ENCODE measurements at places on chromosomes 4 and X.

GRCh38 chr4:120940547-120940946, 18.0 kb upstream of the PRDM5 start:
- no peak for DNase-seq

DNA sequence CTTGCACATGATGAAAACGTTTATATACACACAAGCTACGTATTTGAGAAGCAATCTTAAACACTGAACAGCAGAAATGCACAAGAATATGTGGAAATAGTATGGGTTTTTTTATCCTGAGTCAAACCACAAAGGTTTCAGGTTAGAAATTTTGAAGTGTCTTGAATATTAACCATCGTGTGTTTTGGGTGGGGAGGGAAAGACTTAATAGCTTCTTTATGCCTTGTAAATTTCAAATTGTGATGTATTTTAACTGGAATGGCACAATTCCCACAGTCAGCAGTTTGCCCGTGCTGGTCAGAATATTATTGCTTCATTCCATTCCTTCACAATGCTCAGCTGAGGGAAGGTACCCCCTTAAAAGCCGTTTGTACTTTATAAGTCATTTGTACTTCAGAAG, 67.4 kb upstream of the WDR1 start:
- no peak for DNase-seq

GRCh38 chrX:9953396-9953795, 13.8 kb upstream of the CLDN34 start:
- no peak for DNase-seq

- peak; percentile 15 for DNase-seq
These were observed 233.2 kb downstream of the EPHA5 start for GRCh38 chr4:65437102-65437501.

GRCh38 chrX:44178274-44179053, 165.0 kb downstream of the EFHC2 start:
- no peak for DNase-seq

DNA sequence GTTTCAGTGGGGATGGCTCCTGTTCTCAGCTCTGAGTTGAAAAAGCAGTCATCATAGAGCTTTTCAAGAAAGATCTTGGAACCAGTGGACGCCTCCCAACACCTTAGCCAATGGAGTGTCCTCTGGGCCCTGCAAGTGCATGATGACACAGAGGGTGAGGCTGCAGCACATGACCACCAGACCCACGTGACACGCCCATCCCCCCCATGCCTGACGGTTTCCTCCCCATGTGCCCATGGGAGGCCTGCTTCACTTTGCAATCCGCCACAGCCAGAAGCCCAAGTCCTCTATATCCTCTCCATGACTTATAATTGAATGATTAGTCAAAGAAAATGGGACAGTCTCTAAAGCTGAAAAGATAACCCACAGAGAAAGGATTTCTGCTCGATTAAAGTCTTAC, 187.0 kb downstream of the AFAP1 start:
- no peak for DNase-seq

DNA sequence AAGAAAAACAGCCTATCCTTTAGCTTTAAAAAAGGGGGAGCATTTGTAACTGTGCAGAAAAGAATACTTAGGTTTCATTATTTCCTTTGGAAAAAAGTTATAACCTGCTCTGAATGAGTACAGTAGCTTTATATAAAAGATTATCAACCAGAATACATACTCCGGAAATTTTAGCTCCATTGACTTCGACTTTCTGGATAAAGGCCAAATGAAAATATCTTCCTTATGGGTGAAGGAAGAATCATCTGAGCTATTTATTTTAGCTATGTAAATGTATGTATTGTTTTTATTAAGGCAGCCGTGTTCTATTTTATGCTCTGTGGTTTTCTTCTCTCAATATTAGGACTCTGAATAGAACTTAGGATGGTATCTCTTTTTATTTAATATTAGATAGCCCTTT, 69.0 kb upstream of the ETNPPL start:
- no peak for DNase-seq

DNA sequence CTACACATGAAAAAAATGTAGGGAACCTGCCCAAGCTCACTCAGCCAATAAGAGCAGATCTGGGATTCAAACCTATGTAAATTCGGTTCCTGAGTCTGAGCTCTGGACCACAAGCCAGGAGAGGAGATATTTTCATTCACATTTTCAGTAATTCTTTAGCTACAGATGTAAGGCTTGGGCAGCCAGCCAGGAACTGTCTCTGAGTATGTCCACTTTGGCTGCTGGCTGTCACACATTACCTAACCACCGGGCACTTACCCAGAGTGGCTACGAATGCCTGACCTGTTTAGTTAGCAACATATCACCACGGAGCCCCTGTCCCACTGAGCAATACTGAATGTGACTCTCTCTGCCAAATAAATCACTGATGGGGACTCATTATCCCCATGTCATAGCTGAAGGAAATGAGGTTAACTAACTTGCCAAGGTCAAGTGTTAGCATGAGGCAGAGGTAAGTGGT, 15.3 kb downstream of the USP46 start:
- peak; percentile 57 for DNase-seq

- DNase-seq = peak; percentile 44
These were observed 49.9 kb downstream of the DOCK11 start for GRCh38 chrX:118545510-118545909.

- DNase-seq = peak; percentile 52
These were observed 67.7 kb downstream of the MID1IP1 start for GRCh38 chrX:38868941-38869401.

DNA sequence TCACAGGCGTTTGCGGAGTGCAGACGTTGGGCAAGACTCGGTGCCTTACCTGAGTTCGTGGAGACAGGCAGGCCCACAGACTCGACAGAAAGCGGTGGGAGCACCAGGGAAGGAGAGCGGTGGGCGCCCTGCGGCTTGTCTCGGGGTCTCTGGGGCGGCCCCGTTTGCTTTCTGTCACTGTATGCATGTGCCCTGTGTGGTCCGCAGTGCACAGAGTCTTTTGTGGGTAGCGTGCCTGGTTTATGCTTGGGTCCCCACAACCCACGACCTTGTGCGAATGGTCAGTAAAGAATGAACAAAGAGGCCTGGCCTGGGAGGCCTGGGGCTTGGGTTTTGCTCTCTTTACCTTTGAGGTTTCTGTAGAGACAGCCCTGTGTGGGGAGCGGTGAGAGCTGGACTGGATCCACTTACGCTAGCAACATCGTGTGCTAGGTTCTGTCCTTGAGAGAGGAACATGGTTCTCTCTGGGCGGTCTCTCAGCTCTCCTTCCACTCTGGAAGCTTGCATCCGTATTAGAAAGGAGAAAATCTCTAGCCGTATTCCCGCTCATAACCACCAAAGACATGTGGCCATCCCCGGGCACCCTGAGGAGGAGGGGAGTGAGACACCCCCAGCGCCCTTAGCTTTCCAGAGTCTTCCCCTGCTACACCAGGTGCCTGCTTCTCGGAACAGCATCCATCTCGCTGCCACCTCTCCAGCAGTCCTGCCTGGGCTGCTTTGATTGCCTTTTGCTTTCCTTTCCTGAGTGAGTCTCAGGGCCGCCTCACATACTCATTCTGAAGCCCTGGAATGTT, 1.2 kb downstream of the TADA2B start:
- DNase-seq = no peak

- DNase-seq = peak; percentile 81
These were observed 47.7 kb downstream of the EVC start for GRCh38 chr4:5758741-5759140.

DNA sequence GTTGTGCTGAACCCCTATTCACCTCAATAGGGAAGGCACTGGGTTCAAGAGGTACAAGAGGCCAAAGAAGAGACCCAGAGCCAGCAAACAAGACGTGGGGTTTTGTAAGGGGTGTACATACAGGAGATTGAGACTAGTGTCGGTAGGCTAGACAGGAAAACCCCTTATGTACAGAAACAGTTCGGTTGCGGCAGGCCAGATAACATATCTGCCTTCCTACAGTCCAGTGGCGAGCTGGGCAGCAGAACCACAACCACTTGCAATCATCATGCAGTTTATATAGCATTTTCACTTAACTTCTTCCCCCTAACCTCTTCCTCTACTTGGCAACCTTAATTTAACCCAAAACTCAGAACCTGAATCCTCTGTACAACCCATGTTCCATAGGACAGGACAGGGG, 422.2 kb downstream of the PDHA2 start:
- no peak for DNase-seq

DNA sequence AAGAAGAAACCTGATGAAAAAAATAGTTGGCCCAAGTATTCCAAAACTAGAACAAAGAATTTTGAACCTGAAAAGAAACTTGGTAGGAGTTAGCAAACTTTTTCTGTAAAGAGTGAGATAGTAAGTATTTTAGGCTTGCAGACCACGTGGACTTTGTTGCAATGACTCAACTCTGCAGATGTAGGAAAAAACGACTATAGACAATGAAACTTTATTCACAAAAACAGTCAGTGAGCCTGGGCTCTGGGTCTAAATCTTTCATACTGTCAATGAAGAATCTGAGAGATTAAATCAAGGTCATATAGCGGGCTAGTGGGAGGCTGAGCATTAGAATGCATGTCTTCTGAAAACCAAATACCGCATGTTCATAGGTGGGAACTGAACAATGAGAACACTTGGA, 23.0 kb downstream of the SH3D19 start:
- peak; percentile 94 for DNase-seq

GRCh38 chrX:150446995-150447394, 83.9 kb downstream of the MAMLD1 start:
- DNase-seq = peak; percentile 51

- peak; percentile 39 for DNase-seq
These were observed 51.1 kb downstream of the GPC4 start for GRCh38 chrX:133364196-133364595.

- no peak for DNase-seq
These were observed 134.0 kb upstream of the PDLIM3 start for GRCh38 chr4:185669288-185669687.

- no peak for DNase-seq
These were observed 107.0 kb downstream of the PCDH18 start for GRCh38 chr4:137425281-137425680.

DNA sequence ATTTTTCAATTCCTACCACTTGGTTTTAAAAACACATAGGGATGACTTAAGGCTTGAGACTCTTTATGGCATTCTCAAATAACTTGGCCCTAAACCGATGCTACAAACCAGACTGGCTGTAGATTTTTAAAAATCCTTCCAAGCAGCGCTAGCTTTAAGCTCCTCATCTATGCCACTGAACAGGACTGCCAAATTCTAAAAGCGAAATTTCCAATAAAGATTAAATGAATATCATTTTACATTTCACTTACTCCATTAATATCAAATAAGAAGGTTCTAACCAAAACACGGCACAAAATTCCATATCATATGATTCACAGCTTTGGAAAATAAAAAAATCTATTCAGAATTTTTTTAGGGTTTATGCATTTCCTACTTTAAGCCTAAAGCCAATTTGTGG, 134.2 kb downstream of the FANCB start:
- peak; percentile 0 for DNase-seq

DNA sequence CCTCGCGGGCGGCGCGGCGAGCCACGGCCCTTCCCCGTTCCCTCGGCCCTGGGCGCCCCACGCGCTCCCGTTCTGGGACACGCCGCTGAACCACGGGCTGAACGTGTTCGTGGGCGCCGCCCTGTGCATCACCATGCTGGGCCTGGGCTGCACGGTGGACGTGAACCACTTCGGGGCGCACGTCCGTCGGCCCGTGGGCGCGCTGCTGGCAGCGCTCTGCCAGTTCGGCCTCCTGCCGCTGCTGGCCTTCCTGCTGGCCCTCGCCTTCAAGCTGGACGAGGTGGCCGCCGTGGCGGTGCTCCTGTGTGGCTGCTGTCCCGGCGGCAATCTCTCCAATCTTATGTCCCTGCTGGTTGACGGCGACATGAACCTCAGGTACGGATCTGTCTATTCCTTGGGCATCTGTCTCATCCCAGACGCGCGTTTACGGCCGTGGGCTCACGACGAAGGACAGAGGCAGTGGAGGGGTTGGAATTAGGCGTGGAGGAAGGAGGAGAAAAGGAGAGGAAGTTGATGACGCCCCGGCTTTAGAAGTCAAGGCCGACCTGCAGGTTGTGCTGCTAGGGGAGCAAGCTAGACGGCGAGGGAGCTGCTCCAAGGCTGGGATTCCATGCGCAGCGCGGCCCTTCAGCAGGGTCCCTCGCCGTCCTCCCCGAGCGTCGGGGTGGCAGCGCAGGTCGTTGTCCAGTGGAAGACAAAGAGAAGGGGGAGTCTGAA, 792 bp downstream of the SLC10A4 start:
- no peak for DNase-seq

- DNase-seq = peak; percentile 87
These were observed 181.1 kb upstream of the PRPS2 start for GRCh38 chrX:12610079-12610478.

GRCh38 chrX:10146346-10146745, 10.4 kb upstream of the CLCN4 start:
- no peak for DNase-seq

- peak; percentile 1 for DNase-seq
These were observed 22.4 kb downstream of the NUP54 start for GRCh38 chr4:76125816-76126215.

DNA sequence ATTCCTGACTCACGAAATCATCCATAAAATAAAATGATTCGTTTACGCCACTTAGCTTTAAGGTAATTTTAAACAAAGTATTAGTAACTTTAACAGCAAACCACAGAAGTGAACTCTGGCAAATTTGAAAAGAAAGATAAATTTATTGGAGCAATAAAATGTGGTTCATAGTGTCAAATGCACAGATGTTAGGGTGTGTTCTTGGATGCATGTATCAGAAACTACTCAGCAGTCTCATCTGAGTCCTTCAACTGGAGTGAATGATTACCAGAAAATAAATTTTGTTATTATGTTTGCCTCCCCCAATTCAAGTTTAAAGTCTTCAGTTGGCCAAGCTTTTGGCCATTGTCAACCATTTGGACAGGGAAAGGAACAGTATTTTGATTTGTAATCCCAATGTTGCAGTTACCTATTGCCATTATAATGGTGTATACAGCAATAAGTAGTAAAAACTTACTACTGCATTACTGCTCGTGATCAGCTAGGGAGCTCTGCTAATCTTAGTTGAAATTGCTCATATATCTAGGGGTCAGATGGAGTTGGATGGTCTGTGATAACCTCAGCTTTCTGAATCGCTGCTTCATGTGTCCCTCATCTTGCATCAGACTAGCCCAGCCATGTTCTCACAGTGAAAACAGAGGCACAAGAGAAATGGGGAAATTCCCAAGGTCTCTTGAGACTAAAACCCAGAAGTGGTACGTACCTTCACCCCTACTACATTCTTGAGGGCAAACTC, 254.6 kb upstream of the KCNIP4 start:
- DNase-seq = no peak
